ENCODE measurements at places on chromosomes 4 and X.

GRCh38 chr4:88275516-88275915 lies 8.8 kb downstream of the PPM1K start:
- DNase-seq = no peak

GRCh38 chr4:23333946-23334878 lies 555.6 kb downstream of the PPARGC1A start:
- no peak for DNase-seq

DNA sequence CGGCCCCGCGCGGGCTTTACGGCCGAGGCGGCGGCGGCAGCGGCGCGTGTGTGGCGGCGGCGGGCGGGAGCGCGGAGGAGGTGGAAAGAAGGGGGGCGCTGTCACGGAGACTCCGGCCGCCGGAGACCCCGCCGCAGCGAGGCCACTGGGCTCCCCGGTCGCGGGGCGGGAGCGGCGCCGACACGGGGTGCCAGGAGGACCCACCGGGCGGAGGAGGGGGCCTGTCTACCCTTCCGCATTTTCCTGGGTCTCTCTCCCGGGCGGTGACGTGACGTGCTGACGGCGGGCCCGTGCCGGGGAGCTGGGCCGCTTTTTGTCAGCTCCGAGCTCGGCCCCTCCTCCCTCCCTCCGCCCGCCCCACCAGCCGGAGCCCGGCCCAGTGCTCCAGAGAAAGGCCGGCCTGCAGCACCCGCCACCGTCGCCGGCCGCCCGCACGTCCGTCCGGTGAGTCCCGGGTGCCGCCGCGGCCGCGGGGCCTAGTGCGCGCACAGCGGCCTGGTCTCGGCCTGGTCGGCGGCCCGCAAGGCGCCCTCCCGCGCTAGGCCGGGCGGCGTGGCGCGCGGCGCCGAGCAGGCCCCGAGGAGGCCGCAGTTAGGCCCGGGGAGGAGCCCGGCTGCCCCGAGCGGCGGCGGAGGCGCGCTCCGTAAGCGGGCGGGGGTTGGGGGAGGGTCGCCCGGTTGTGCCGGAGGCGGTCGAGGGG lies at the start of gene ZFX:
Gene ZFX, plus strand, starts transcription at position 379 of the 700 bp plus-strand sequence. CDS start 23,014 bp downstream, outside the sequence.
- DNase-seq = no peak

GRCh38 chrX:38474543-38474942 lies 86.8 kb upstream of the TSPAN7 start:
- no peak for DNase-seq

- DNase-seq = no peak
Observed at GRCh38 chr4:66606908-66607307, 936.6 kb upstream of the EPHA5 start.

DNA sequence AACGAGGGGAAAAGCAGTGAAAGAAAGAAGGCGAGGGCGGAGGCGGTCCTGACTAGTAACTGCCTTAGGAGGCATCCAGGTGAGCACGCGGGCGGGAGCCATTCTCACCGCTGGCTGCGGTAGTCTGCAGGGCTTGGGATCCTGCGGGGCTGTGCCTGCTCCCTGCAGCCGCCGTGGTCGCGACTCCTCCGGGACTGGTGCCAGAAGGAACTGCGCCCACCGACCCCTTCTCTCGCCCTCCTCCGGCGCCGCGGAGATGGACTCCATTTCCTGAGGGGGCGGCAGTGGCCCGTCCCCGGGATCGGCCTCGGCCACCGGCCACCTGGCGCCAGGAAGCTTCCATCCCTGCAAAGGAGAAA lies 543 bp downstream of the NFXL1 start:
- no peak for DNase-seq

DNA sequence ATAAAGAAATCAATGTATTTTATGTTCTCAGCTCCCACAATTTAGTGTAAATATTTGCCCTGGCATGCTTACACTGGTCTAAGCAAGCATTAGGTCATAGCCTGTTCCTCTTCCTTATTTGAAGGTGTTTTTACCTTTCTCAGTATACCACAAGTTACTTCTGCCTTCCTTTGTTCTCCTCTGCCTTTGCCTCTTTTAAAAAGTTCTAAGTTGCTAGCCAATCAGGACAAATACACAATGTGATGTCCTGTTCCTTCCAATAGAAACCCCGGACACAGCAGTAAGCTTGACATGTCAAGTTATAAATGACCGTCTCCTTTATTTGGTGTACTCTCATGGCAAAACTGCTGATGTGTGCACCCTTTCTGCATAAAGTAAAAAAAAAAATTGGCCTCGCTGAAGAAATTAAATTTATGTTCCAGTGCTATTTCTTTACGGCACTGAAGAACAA lies 49.4 kb downstream of the UGT2B10 start:
- no peak for DNase-seq

GRCh38 chr4:77742054-77742453 lies 77.1 kb downstream of the CNOT6L start:
- DNase-seq = no peak

DNA sequence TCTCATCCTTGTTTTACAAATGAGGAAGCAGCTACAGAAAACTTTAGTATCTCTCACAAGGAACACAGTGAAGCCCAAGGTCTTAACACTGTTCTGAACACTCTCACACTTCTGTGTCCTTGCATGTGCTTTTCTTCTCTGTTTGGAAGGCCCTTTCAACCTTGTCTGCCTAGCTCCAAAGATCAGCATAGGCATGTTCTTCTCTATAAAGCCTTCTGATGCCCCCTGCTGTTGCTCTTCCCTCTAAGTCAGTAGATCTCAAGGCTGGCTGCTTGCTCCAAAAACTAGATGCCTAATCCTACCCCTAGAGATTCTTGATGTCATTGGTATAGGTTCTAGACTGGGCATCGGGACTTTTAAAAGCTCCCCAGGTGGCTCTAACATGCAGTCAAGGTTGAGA lies 5.9 kb downstream of the APOO start:
- DNase-seq = peak; percentile 34

GRCh38 chr4:65018313-65018712 lies 609.1 kb upstream of the TECRL start:
- DNase-seq = no peak

DNA sequence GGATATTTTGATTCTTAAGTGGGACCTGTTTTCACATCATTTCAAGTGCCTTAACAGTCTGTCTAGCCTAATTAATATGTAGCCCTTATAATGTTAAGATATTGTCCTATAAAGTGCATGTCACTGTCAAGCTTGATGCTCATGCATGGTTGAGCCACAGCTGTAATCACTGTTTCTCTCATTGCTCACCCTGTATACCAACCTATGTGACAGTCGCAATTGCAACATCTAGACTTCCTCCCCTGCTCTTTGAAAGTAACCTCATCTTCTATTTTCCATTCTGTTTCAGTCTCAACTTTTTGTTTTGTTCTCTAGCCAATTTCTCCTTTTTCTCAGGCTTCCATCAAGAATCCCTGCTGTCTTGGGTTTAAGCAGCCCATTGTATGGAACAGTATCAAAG lies 24.4 kb upstream of the MSL3 start:
- no peak for DNase-seq

Measured in skin of body (tissue), 3 donors.